ENCODE measurements at places on chromosomes 7 and 10. TPM values are rescaled to one million over a fixed set of nuclear protein-coding genes. Genes with fewer than 3 reads are reported as not detected.
A peak's percentile ranks its signal among the peaks of the same experiment; 100 is the strongest.

DNA sequence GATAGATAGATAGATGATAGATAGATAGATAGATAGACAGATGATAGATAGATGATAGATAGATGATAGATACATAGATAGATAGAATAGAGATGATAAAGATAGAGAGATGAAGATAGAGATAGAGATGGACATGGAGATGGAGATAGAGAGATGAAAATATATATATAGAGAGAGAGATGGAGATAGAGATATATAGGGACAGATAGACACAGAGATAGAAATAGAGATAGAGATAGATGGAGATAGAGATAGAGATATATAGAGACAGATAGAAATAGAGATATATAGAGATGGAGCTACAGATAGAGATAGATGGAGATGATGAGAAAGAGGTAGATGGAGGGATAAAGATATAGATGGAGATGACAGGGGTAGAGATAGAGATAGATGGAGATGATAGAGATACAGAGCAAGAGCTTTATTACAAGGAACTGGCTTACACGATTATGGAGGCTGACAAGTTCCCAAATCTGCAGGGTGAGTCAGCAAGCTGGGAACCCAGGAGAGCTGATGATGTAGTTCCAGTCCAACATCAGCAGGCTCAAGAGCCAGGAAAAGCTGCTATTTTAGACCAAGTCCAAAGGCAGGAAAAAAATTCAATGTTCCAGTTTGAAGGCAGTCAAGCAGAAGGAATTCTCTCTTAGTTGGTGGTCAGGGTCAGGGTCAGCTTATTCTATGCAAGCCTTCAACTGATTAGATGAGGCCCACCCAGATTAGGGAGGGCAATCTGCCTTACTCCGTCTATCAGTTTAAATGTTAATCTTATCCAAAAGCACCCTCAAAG lies 37.1 kb downstream of the CAV1 start:
- no peak for DNase-seq

GRCh38 chr7:116327752-116328151 lies 117.4 kb downstream of the TES start:
- no peak for DNase-seq

GRCh38 chr7:24896031-24896501 lies 83.9 kb downstream of the OSBPL3 start:
- peak; percentile 69 for DNase-seq

GRCh38 chr10:5283305-5284158 lies 81.2 kb upstream of the UCN3 start:
- DNase-seq: peak; percentile 23

DNA sequence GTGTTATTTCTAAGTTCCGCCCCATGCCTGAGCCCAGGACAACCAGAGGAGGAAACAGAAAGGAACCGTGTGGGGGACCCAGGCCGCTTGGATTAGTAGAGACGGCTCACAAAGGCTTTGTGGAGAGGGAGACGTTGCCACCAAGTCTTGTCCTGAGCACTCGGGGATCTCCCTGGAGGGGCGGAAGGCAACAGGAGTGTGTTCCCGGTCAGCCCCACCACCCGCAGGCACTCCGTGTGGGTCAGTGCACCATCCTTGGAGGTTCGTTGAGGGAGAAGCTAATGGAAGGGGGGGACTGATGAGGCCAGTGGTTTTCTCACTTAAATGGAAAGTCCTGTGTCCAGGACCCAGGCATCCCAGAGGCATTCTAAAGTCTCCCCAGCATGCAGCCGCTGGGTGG lies 26.7 kb upstream of the EN2 start:
- DNase-seq: no peak

NODAL gene
- not detected for total RNA-seq

- no peak for DNase-seq
These were observed 12.2 kb downstream of the PLAC9 start for GRCh38 chr10:80144696-80145131.

PHKG1 gene
- total RNA-seq: 4.0 TPM

Measured in B cell (primary cell).